ENCODE measurements at places on chromosomes 7 and 10.
A peak's percentile ranks its signal among the peaks of the same experiment; 100 is the strongest.

DNA sequence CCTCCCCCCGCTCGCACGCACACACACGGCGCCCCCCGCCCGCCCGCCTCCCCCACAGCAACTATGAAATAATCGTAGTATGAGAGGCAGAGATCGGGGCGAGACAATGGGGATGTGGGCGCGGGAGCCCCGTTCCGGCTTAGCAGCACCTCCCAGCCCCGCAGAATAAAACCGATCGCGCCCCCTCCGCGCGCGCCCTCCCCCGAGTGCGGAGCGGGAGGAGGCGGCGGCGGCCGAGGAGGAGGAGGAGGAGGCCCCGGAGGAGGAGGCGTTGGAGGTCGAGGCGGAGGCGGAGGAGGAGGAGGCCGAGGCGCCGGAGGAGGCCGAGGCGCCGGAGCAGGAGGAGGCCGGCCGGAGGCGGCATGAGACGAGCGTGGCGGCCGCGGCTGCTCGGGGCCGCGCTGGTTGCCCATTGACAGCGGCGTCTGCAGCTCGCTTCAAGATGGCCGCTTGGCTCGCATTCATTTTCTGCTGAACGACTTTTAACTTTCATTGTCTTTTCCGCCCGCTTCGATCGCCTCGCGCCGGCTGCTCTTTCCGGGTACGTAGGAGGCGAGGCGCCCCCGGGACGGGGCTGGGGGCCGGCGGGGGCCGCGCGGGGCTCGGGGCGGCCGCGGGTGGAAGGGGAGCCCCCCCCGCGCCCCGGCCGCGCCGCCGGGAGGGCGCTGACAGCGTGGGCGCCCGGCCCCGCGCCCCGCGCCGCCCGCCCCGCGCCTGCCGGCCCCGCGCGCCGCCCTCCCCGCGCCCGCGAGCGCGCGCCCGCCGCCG, 441 bp downstream of the BMI1 start:
- DNase-seq = no peak

DNA sequence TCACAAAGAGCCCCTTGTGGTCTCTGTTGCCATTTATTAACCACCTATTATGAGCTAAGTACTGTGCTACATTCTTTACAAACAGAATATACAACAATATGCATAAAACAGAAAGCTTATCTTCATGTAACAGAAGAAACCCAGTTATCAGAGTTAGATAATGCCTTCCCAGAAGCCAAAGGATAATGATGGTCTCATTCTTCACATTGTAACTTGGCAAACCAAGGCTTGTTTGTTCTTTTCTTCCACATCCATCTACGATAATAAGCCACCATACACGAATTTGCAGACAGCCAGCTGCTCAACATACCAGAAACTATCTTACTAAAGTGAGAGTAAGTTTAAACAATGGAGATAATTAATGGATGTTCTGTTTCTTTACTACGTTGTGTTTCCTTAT, 127.6 kb downstream of the NEBL start:
- DNase-seq = no peak

DNA sequence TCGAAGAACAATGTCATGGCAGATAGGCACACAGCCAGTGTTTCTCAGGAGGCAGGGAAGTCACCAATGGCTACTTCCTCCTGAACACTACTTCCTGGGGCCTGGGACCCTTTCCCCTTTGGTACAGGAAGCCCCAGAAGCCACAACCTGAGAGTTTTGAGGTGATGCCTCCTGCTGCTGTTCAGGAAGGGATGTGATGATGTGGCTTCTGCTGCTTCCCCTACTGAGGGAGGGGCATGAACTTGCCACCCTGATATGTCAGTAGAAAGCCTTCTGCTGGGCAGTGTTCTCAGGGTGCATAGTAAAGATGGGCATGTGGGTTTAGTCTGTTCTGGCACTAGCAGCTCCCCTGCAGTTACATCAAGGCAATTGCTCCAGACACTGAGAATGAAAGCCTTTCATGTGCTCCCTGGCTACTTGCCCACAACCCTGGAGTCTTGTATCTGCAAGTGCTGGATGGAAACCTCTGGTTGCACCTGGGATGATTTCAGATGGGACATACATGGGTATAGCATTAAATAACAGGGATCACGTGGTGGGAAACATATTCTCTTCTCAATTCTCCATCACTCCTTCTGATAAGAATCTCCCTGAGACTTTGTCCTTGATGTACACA, 69.3 kb downstream of the ADRA2A start:
- DNase-seq = no peak

DNA sequence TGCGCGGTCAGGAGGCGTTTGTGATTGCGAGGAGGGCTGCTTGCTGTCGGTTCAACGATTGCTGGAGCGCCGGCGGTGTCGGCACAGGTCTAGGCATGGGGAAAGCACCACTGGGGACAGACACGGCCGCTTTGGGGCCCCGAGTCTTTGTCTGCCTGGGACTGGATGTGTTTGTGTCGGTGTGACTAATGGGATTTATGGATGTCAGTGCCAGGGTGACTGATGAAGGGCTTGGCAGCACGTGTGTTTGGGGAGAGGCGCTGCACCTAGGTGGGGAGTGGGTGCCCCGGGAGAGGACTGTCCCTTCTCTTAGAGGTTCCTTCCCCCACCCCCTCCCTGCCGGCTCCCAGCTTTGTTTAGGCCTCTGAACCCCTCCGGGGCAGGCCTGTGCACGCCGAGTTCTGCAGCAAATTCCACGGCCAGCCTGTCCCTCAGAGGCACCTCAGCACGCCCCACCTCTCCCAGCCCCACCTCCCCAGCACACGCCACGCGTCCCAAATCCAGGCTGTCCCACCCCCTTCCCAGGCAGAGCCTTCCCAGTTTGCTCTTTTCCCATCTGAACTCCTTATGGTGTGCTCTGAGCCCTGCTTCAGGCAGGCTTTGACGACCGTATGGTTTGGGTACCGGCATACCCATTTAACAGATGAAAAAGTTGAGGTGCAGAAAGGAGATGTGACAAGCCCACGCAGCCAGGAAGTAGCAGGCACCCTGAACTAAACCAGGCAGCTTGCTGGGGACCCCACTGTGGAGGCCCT, 6.4 kb upstream of the TNRC18 start:
- peak; percentile 66 for DNase-seq

GRCh38 chr7:7988706-7989105, 20.1 kb downstream of the GLCCI1 start:
- no peak for DNase-seq

GRCh38 chr7:39535064-39535463, 31.1 kb upstream of the YAE1 start:
- DNase-seq = no peak

- no peak for DNase-seq
These were observed 28.9 kb upstream of the DDC start for GRCh38 chr7:50594136-50594535.

GRCh38 chr10:50316174-50316573, 64.9 kb upstream of the ASAH2 start:
- DNase-seq = no peak

DNA sequence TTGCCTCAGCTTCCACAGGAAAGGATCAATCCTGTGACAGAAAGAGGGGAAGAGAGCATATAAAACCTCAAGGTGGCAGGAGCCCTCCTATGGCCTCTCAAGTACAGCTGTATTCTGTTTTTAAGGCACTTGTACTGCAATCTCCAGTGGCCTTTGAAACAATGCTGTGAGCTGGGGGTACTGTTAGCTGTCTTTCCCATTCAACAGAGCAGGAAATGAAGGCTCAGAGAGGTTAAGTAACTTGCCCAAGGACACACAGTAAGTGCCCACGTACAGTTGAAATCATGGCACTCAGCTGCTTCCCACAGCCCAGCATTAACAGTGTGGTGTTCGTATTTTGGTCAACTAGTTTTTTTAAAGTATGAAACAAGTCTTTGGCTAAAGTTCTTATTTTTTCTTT, 34.0 kb downstream of the DUSP5 start:
- no peak for DNase-seq

- DNase-seq = no peak
These were observed 148.1 kb upstream of the ZNF92 start for GRCh38 chr7:65225422-65226006.

DNA sequence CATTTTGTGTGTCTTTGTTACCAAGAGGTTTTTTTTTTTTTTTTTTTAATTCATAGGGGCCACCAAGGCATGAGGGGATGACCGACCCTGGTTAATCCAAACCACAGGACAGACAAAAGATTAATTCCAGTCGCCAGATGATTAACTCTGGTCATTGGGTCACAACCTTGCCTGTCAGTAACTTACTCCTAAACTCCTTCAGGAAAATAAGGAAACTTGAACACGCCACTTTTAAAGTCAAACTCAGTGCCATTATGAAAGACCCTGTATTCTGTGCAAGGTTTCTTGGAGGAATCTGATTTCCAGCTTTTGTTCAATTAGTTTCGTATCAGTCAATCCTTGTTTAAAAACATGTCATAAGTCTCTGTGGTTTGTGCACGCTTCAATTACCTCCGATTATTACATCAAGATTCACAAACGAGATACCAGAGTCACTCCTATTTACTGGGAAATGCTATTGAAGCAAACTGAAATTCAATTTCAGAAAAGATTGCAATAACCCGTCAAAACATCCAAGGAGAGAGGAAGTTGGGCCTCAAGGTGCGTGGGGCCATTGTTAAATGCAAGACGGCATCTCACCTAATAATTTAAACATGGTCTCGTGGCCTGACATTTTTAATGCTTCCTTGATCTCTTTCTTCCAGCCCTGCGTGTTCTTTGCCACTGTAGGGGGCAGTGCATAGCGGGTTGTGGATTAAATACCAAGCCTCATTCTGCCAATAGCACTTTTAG, 44.0 kb downstream of the NRP1 start:
- no peak for DNase-seq

DNA sequence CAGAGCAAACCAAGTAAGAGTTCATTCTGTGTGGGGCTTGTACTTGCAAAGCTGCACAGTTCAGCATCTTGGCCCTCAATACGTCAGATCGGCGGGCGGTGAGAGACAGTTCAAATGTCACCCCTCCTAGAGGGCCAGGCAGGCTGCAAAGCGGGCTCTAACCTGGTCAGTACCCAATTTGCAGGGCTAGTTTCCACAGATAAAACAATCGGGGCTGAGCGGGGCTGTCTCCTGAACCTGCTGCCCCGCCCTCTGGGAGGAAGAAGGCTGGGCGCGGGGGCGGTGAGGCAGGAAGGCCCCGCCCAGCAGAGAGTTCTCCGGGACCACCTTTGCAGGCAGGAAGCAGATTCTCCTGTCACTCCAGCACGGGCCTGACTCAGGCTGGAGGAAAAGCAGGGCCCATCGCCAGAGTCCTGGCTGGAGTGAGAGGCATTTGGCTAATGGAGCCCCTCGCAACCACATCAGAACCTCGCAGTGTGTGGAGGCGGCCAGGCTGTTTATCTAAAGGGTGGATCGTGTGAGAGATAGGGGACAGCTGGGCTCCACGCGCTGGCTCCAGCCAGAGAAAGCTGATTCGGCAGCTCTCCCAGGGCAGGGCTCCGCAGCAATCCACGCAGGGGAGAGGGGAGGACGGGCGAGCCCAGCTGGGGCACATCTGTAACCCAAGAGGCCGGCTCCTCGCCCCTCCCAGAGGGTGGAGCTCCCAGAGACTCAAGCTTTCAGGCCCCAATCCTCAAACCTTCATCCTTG, 83.1 kb downstream of the SH3PXD2A start:
- peak; percentile 89 for DNase-seq

DNA sequence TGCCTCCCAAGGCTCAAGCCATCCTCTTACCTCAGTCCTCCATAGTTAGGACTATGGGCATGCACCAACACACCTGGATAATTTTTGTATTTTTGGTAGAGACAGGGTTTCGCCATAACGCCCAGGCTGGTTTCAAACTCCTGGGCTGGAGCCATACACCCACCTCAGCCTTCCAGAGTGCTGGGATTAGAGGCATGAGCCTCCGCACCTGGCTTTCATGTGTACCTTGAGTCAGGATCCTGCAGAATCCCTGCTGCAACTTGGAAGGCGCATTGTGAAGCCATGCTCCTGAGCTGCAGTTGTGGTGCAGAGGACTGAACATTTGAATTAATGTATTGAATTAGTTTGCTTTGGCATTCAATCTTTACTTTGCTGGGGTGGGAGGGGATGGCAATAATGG, 29.4 kb upstream of the NMT2 start:
- DNase-seq = no peak

DNA sequence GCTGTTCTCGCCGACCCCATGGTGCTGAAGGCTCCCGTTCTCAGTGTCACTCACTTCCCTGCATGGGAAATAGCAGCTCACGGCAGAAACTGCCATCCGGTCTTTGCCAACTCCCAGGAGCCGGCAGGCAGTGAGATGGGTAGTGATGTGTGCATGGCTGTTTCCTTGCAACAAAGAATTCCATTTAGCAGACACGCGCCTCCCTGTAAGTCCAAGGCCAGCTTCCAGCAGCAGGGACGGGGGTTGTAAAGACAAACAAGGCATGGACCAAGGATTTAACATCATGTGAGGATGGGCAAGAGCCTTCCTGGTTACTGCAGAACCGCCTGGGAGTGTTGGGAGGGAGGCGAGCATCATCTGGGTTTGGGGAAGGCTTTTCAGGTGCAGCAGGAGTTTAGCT, 273.1 kb downstream of the GLRX3 start:
- DNase-seq = no peak

- DNase-seq = peak; percentile 9
These were observed 116.3 kb upstream of the RET start for GRCh38 chr10:42960491-42960990.

GRCh38 chr10:31929261-31930022, 811 bp upstream of the ARHGAP12 start:
- DNase-seq = peak; percentile 81

GRCh38 chr10:63780101-63780500, 258.9 kb downstream of the REEP3 start:
- DNase-seq = no peak

DNA sequence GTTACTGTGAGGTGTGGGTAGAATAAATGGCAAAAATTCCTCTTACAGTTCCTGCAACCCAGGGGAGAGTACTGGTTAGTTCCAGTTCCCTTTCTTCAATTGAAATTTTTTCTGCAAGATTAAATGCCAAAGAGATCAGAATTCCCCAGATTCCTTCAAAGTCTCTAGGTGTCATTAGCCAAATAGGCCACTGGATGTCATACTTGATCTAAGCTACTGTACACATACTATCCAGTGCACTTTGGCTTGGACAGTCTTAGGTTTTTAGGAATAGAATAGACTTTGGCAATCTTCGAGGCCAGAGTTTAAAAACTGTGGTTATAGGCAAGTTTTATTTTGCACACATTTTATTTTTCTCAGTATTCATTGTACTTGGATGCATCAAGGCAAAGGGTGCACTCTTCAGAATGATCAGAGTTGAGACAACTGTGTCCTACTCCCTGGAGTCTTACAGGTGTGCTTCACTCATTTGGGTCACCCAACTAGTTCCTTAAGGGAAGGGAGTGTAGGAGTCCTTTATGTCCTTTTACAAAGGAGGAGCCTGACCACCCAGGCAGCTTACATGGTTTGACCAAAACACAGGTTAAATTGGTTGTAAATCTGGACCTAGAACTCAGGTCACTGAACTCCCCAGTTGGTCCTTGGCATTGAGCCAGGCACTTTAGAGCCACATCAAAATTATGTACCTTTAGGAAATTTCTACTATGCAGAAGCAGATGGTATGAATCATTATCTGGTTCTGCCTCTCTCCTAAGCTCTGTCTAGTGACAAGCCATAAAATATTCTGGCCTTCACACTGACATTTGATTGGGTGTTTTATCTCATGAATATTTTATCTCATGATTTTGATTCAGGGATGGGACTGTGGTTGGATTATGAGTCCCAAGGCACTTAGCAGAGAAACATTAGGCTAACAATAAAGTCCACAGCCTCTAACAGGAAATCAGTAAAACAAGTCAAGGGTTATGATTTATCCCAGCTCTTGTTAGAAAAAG, 49.5 kb downstream of the ASAH2B start:
- no peak for DNase-seq

- DNase-seq = no peak
These were observed 6.7 kb downstream of the PRKAG2 start for GRCh38 chr7:151869968-151870918.
